ENCODE measurements at places on chromosomes 6 and 20.

GRCh38 chr6:13688692-13689196, 22.9 kb downstream of the RANBP9 start:
- DNase-seq, result no peak

DNA sequence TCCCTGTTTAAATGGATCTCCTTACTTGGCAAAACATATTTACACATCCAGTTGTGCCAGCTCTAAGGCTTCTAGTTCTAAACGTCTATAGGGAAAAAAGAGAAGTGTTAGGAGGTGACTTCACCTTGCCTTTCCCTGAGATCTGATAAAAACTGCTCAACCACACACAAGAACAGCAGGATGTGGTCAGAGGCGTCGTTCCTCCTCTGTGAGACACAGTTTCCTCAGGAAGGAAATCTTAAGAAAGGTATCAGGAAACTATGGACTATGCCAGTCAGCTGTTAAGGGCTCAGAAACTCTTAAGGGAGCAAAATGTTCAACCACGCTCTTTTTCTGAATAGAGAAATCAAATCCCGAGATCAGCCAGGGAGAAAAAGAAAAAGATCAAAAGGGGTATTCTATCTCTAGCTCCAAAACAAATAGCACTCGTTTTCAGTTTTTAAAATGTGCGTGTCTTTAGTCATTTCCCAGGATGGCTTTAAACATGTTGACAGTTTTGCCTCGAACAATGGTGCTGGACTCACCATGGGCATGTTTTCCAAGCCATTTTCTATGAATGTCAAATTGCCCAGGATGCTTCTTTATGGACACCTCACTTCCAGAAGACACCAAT, 154.5 kb downstream of the HACE1 start:
- DNase-seq, result no peak

DNA sequence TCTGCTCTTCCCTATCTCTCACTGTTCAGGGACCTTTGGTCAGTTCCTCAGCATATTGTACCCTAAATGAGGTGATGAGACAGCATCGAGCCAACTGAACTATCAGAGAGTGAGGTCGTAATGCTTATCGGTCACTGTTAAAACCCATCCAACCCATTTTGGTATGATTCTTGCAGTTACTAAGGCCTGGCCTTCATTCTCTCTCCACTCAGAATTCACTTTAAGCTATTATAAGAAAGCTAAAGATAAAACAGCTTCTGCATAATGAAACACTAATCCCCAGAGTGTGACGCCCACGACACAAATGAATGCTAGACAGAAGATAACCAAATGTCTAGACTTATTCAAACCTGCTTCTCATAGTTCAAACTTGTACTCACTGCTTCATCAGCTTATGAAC, 175.8 kb downstream of the GMPR start:
- DNase-seq, result no peak

DNA sequence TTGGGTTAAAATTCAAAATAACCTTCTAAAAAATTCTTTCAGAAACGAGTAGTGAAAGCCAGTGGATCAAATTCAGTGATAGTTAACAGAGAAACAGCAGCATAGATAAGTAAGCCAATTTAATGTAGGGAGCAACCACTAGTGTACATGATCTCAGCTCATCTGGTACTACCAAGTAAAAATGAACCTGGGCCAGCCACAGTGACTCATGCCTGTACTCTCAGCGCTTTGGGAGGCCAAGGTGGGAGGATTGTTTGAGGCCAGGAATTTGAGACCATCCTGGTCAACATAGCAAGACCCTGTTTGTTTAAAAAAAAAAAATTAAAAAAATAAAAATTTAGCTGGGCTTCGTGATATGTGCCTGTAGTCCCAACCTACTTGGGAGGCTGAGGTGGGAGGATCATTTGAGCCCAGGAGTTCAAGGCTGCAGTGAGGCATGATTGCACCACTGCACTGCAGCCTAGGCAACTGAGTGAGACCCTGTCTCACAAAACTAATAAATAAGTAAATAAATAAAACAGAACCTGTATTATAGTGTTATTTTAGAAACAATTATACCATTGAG, 32.4 kb downstream of the CBFA2T2 start:
- peak; percentile 60 for DNase-seq

- no peak for DNase-seq
Observed at GRCh38 chr6:132115714-132116366, 164.7 kb upstream of the CCN2 start.

DNA sequence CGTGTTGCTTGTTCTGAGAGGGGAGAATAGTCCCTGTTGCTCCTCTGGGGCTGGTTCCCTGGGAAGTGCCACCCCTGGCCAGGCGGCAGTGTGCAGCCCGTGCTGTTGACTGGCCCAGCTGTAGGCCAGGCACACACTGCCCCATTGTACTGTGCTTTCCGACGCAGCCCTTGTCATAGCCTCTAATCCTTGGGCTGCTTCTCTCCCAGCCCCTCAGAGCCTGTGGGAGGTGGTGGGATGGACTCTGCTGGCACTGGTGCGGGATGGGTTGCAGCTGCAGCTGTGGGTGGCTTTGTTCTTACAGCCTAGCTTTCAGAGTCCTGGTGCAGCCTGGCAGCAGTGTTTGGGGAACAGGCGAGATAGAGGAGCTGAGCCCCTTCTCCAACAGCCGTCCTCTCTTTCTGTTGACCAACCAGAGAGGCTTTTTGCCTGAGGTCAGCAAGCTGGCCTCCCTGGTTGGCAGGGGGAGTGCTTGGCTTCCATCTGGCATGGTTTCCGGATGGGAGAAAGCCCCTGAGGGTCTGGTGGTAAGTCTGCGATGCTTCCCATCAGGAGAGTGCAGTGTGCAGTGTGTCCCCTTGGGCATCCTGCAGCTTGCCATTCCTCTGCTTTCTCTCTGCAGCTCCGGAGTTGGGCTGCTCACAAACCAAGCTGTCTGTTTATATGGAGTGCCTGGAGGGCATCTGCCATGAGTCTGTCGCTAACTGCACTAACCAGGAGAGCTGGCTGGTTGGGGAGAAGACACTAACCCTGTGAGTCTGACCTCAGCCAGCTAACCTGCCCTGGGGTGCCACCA, 12.1 kb downstream of the TJAP1 start:
- no peak for DNase-seq

DNA sequence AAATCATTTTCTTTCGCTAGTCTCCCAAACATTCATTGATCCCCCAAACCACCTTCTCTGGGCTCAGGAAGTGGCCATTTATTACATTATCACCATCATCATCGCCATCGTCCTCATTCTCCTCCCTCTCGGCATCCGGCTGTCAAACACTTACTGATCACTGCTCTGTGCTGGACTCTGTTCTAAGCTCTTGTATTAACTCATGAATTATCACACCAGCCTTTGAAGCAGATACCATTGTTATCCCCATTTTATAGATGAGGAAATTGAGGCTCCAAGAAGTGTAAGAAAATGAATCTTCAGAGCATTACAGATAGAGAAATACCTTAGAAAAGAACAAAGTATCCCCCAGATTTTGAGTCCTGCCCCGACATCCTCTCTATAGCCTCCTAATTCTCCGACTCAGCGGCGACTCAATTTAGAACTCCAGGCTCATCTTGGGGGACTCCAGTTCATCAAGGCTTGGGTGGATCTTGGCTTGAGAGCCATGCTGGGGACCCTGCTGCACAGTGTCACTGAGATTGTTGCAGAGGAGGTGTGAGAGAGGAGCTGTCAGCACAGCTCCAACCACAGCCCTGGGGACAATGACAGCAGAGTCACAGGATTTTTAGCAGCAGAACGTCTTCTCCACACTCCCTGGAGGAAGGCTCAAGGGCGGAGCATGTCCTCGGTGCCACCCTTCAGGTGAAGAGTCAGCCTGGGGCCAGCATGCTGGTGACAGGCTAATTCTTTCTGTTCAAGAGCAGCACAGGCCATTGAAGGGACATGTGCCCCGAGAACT, 6.6 kb upstream of the EEF1E1 start:
- no peak for DNase-seq

DNA sequence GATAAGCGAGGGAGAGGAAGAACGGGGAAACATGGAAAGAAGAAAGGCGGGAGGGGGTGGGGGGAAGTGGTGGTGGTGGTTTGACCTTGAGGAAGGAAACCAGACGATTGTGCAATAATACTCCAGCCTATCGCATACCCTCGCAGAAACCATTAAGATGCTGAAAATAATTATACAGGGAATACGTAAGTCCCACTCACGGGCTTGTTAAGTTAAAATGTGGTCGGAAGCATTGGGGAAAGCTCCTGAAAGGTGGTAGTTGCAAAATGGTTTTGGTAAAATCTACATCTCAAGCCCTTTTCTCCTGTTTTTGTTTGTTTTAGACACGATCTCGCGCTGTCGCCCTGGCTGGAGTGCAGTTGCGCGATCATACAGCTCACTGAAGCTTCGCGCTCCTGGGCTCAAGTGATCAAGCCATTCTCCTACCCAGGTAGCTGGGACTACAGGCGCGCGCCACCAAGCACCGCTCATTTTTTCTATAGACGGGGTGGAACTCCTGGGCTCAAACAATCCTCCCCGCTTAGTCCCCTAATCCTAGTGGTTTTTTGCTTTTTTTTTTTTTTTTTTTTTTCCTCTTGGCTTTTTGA, 128.9 kb upstream of the ZNF184 start:
- DNase-seq, result no peak

GRCh38 chr6:31402324-31403282, 792 bp upstream of the MICA start:
- no peak for DNase-seq

- DNase-seq, result no peak
Observed at GRCh38 chr20:23570178-23570760, 2.0 kb upstream of the CST9L start.

- DNase-seq, result no peak
Observed at GRCh38 chr6:11975353-11975977, 36.6 kb upstream of the HIVEP1 start.

GRCh38 chr20:10636326-10636818, 37.4 kb downstream of the JAG1 start:
- DNase-seq, result peak; percentile 46

DNA sequence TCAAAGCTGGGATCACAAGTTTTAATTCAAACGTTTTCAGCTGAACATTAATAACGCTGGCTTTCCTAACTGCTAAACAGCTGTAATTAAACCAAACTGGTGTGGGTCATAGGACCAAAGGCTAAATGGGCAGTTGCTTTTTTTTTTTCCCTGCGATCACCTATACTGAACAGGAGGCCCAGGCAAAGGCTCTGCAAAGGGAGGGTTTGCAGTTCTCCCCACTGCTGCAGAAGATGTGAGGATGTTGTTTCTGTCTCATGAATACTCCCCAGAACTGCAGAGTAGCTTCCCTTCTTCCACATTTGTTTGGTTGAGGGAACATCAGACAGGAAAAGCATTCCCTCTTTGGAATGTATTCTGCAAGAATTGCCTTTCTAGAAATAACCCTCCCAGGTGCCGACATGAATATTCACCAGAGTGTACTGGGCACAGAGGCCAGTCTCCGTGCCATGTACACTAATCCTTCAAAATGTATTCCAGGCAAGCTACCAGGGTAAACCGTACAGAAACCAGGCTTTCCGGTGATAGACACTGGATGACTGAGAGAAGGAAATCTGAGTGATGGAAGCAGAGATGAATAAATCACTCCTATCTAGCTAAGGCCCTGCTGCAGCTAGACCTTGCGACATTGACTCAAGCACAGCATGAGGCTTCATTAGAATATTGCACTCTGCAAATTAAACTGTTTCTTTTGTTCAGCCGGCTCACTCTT, 370.1 kb downstream of the BTBD9 start:
- no peak for DNase-seq

GRCh38 chr20:39067526-39068216, 105.5 kb downstream of the DHX35 start:
- DNase-seq, result no peak

GRCh38 chr20:63655249-63655648, 2.0 kb upstream of the STMN3 start:
- DNase-seq, result peak; percentile 16

DNA sequence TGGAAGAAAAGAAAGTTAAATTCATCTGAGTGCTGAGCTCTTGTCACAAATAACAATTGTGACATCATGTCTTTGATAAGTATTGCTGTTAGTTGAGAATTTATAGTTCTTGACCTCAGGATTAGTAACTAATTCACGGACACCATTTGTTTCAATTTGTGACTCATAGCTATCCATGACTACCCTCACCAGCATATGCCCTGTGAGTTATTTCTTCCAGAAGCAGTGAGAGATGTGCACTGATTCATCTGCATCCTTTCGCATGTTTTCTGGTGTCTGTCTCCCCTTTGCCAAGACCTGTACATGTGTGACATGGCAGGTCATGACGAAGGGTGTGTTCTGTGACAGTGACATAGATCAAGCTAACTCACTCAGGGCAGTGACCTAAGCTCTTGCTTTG, 86.9 kb downstream of the SOBP start:
- DNase-seq, result no peak

DNA sequence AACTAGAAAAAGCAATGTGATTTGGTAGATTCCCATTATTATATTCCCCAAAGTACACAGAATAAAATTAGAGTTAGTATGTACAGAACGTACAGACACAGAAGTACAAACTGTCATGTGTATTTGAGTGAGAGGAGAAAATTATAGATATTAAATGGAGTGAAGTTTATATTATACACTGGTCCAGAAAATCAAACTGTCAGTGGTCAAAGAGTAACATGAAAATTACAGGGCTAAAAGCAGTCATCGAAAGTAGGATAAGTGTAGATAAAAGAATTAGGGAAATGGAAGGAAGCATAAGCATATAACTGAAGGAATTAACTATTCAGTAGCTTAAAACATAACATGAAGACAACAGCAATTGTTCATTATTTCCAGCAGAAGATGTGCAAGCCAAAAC, 30.3 kb downstream of the SEL1L2 start:
- DNase-seq, result no peak

DNA sequence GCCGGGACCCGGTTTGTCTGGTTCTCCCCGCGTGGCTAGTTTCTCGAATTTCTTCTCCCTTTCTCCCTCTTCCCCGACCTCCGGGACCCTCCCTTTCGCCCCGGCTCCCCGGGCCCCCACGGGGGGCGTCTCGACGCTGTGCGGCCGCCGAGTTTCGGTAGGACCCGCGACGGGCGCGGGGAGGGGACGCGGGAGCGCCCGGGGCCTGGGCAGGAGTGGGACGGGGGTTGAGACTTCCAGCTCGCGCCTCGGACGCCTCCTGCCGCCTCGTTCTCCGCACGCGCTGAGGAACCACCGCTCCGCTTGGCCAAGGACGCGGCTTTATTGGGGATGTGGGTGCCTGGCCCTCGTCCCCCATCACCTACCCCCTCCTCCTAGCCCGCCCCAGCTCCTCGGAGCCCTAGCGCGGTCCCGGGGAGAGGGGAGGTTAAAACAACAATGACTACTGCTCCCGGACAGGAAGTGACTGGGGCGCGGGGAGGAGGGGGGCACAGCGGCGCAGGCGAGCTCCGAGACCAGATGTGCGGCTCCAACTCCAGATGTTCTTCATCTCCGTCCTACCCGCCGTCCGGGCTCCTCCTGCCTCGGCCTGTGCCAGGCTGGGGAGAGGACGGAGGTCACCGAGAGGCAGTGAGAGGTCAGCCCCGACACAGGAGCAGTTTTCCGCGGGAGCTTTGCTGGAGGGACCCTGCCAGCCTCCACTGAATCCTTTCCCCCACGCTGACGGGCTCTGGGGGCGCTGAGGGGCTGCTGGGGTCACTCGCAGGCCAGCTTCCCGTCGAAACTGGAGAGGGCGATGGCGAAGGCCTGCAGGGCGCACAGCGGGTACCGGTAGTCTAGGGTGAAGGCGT, 917 bp upstream of the TEAD3 start:
- DNase-seq, result peak; percentile 57

GRCh38 chr6:167851370-167851952, 24.8 kb downstream of the AFDN start:
- no peak for DNase-seq

Data from NCI-H69 (cell line).